ENCODE measurements at places on chromosomes 7 and 10.

GRCh38 chr7:92058040-92058439 is 76.2 kb downstream of the CYP51A1 start:
- DNase-seq, result peak; percentile 17

- no peak for DNase-seq
These were observed 402 bp upstream of the CDHR1 start for GRCh38 chr10:84193846-84194423.

DNA sequence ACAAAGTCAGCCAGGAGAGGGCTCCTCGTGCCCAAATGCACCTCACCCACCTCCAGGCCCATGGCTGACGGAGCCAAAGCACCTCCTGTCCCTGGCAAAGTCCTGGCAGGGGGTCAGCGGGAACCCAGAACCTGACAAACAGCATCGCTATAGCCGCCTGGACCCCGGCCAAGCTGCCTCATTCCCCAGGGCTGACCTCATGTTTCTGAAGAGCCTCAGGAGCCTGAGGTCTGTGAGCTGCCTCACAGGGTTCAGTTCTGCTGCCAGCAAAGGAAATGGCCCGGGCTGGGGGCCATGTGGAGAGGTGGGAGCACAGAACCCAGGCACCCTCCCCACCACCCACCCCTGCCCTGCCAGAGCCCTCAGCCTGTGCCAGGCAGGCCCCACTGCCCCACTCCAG is 4.2 kb upstream of the NANOS1 start:
- no peak for DNase-seq

- DNase-seq, result no peak
These were observed 46.3 kb downstream of the STARD3NL start for GRCh38 chr7:38224392-38224791.

- DNase-seq, result no peak
These were observed 226.6 kb upstream of the RHOBTB1 start for GRCh38 chr10:61170594-61170993.

DNA sequence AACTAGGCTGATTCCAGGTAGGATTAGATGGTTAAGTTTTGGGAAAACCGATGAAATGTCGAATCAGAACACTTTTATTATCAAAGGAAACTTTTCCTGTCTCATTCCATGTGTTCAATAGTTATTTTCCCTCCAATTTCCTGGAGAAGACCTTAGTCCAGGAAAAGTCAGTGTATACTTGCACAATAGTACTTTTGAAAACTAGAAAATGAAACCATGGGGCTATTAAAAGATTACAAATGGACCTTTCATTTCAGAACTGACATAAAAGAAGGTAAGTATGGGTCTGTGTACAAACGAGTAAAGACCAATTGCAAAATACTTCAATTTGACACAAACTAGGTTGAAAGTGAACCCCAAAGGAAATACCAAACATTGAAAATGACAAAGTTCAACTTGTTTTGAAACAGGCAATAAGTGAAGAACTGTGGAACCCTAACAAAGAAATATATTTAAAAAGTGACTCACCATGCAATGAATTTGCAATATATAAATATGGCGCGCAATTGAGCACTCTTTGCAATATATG is 2.1 kb downstream of the AVPI1 start:
- DNase-seq, result no peak

- no peak for DNase-seq
These were observed 8.8 kb upstream of the CALML5 start for GRCh38 chr10:5508161-5508604.

- no peak for DNase-seq
These were observed 137.6 kb downstream of the WDR11 start for GRCh38 chr10:120988751-120989150.

DNA sequence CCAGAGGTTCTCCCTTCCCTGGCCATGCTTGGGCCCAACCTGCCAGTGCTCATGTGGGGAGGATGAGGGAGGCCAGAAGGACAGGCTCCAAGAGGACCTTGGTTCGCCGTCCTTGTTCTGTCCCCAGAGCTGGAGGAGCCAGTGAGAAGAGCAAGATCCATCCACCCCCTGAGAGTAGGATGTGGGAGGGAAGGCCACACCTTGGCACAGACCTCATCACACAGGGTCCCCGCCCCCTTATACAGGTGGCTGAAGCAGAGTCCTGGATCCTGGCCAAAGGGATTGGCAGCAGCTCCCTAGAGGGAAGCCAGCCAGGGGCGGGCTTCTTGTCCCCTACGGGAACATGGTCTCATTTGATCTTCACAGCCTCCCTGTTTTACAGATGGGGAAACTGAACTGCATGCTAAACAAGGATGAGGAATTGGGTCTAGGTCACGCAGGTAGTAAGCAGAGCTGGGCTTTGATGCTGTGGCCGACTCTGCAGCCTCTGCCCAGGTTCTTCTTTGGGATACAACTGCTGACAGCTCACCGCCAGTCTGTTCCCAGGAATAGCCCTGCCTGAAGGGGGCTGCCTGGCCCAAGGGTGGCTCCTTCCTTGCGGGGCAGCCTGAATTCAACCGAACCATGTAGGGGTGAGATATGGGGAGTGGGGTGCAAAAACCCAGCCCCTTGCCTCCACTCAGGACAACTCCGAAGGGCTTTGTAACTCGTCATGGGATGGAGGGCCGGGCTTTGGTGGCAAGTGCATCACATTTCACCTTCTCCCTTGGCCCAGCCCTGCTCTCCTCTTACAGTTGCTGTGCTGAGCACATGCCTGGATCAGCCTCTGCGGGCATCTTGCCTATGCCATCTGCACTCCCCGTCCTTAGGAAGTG is 62.2 kb upstream of the KDM7A start:
- no peak for DNase-seq

- DNase-seq, result no peak
These were observed 737.4 kb downstream of the TNS3 start for GRCh38 chr7:46844486-46844885.

DNA sequence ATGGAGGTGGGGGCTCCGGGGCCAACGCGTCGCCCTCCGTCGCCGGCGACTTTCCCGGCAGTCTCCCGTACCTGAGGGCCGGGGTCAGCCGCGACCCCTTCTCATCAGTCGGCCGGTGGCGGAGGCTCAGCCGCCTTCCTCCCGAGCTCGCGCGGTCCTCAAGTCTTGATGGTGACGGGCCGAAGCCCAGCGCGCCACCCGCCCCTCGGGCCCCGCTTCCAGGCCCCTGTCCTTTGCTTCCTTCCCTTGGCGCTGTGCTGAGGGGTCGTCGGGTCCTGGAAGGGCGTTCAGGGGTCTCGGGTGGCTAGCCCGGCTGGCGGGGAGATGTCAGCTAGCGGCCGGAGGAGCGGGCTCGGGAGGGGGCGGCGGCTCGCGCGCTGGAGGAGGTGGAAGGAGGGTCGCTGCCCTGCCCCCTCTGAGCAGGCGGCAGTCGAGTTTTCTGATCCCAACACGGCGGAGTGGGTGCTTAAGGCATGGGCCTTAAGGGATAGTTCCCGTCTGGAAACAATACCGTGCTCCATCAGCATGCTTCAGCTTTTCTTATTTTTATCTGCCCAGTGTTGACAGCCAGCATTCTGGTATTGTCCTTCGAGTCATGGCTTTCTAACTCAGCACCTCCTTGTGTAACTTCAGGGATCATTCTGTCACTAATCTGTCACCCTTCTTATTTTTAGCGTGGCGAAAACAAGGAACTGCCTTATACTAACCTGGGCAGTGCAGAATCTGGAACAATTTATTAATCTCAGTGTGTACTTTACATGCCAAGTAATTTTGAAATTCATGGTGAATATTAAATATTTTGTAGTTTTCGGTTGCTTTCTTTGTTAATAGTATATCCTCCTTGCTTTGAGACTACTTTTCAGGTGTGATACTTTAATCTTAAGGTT is 748 bp downstream of the PHTF2 start:
- DNase-seq, result peak; percentile 74

DNA sequence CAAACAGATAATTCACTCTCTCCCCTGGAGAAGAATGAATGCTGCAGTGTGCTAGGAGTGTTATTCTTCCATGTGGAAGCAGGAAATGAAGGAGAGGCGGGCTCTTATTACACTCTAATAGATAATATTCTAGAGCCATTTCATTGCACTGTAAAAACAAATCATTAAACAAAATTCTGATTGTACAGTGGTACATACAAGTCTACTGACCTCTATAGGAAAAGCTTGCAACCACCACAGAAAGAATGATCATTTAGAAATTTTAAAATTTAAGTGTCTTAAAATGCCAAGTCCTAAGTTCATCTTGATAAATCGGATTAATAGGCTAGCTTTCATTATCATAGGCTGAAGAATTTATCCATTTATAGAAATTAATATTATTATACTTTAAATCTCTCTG is 960.3 kb upstream of the LRRN3 start:
- no peak for DNase-seq

- DNase-seq, result no peak
These were observed 8.1 kb downstream of the MYL10 start for GRCh38 chr7:101620991-101621390.

DNA sequence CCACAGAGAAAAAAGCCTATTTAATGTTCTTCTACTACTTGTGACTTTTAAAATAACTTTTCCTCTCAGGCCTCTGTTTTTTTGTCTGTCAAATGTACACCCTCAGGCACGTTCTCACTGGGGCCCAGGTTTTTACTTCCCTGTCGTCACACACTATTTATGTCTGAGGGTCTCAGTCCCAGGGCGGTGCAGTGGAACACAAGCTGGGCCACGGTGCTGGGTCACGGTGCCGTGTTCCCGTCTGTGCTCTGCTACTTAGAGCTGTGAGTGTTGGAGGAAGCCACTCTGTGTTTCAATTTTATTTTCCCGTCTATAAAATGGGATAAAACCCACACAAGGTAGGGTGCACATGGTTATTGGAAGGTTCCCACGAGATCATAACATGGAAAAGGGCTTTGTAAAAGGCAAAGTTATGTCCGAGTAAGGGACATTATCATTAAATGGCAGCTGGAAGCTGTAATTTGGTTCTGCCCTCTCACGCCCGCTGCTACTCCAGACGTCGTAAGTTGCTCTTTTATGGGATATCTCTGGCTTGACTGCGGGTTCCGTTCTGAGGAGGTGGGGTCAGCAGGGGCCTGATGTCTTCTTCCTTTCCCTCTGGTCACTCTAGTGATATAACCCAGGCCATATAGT is 25.2 kb downstream of the ZNF775 start:
- DNase-seq, result peak; percentile 71

DNA sequence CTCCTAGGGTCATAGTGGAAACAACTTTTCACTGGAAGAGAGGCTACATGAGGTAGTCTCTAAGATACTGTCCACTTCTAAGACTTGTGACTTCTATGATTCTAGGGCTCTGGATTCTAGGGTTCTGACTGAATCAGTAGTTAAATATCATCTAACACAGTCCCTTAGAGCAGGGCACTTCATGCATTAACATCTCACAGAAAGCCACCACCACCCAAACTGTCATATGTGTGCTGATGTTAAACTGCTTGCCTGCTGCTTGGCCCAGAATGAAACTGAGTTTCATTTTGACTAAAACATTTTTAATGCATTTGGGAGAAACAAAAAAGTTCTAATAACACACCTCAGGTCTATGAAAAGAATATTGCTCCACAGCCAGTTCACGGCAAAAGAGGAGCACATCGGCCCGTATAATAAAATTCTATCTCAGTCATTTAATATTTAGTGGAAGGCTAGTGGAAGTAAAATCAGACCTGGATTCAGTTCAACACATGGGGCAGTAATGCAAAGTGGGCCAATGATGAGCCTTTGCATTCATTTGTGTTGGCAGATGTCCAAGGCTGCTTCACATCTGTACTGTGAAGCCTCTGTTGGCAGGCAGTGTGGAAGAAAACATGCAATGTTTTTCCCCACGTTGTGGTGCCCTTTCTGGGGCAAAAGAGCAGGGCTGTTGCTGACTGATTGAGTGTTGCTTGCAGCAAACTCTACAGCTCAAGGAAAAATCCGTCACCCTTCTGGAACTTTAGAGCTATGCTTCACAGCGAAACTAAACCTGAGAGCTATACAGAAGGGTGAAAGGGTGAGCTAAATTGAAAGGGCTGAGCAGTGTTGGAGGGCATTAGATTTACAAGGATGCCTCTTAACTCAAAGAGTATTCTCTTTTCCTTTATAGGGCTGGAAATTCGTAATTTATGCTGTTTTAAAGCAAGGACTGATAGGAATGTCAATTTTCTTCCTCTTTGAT is 33.5 kb upstream of the AUTS2 start:
- DNase-seq, result peak; percentile 99

DNA sequence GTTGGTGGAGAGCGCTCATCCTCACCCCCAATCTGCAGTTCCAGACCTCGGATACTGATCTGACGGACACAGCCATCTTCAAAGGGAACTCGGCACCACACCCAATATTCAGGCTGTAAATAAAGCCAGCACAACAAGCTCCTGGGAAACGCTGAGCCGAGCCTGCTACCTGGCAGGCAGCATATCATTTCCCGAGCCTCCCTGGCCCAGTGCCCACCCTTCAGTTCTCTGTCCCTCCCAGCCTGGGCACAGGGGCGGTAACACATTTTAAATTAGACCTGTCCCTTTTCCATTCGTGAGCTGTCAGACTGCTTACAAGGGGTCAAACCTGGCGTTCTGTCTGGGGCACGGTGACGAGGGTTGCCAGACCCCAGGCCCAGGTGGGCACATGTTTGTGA is 250.5 kb downstream of the ARHGAP12 start:
- no peak for DNase-seq

DNA sequence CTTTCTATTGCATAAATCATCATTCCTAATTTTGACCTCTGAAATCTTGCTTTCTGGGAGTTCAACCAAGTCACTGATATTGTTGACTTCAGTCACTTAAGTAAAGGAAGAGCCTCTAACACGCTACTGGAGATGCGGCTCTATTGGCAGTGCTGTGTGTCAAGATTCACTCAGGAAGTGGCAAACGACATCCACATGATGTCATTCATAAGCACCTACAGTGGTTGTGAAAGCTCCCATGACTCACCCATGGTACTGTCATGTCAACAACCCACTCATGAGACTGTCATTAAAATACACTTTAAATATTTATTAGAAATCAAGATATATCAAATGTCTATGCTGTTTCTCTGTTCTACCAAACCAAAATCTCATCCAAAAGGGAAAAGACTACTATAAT is 52.5 kb upstream of the LHFPL3 start:
- DNase-seq, result no peak

DNA sequence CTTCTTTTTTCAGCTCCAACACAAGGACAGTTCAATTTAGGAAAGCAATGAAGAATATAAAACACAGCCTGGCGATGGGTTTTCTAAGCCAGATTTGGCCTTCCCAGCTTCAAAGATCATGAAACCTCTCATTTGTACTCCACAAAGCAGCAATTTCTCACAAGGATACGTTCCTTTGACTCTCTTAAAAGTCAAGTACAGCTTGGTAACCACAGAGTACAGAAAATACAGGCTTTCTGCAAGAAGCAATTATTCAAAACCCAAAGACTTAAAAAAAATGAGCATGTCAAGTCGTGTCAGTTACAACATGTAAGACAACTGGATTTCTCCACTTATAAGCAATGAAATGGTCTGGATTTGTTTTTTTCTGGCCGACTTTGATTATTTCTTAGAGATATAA is 321.4 kb downstream of the FGFR2 start:
- DNase-seq, result no peak

DNA sequence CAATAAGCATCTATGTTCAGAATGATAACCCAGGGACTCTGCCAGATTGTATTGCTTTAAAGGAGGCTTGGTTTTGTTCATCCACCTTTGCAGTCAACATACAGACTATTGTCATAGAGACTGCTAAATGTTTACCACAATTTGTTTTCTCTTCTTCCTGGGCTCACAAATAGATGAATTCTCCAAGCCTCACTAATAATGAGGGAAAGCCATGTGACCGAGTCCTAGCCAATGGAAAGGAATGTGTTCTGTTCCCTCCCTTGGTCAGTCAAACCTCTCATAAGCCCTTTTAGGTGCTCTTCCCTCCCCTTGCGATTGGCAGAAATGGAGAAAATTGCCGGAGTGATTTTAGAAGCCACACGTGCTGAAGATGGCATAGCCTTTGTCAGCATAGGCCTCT is 136.9 kb downstream of the RTKN2 start:
- DNase-seq, result no peak
